WTC11 (cell line): ENCODE measurements at places on chromosomes 2 and 18. TPM values are rescaled to one million over a fixed set of nuclear protein-coding genes. Genes with fewer than 3 reads are reported as not detected.

AP1S3 gene
- total RNA-seq = 12.2 to 17.4 TPM (median 15.8 TPM) in 3 replicates

PARD6G gene
- total RNA-seq = 13.0 to 14.4 TPM (median 13.6 TPM) in 3 replicates

GAL3ST2 gene
- total RNA-seq = 0.73 to 0.98 TPM (median 0.78 TPM) in 3 replicates

FOXI3 gene
- 13.4 to 14.0 TPM (median 13.5 TPM) in 3 replicates for total RNA-seq

EFHD1 gene
- 5.4 to 6.8 TPM (median 6.1 TPM) in 3 replicates for total RNA-seq

DSG4 gene
- not detected in 3 replicates for total RNA-seq

AUP1 gene
- total RNA-seq = 78.1 to 84.9 TPM (median 80.9 TPM) in 3 replicates

C2orf78 gene
- total RNA-seq = 0.21 to 0.39 TPM (median 0.37 TPM) in 3 replicates

ANKAR gene
- total RNA-seq = 1.3 to 2.9 TPM (median 1.6 TPM) in 3 replicates

DNAJC5G gene
- 0.18 to 0.44 TPM (median 0.34 TPM) in 3 replicates for total RNA-seq

SERPINB4 gene
- 0.37 to 1.3 TPM (median 0.53 TPM) in 3 replicates for total RNA-seq

POMC gene
- total RNA-seq = 3.2 to 4.4 TPM (median 3.7 TPM) in 3 replicates

TGFA gene
- total RNA-seq = 2.5 to 3.0 TPM (median 2.7 TPM) in 3 replicates

DHRS9 gene
- not detected in 3 replicates for total RNA-seq

TMEM18 gene
- 23.9 to 27.4 TPM (median 24.0 TPM) in 3 replicates for total RNA-seq

DSG1 gene
- 0.07 to 0.09 TPM in 2 of 3 replicates, not detected in the other for total RNA-seq

OTOF gene
- 0.05 to 0.26 TPM (median 0.07 TPM) in 3 replicates for total RNA-seq

KYNU gene
- 0.18 to 0.85 TPM (median 0.21 TPM) in 3 replicates for total RNA-seq

LIMS3 gene
- total RNA-seq = 1.1 to 4.6 TPM (median 2.5 TPM) in 3 replicates

TNFRSF11A gene
- 3.9 to 4.9 TPM (median 4.7 TPM) in 3 replicates for total RNA-seq

FEV gene
- not detected in 3 replicates for total RNA-seq

LRRC30 gene
- total RNA-seq = not detected in 3 replicates

MALL gene
- total RNA-seq = 3.8 to 5.5 TPM (median 5.0 TPM) in 3 replicates

MAP3K2 gene
- total RNA-seq = 26.9 to 31.7 TPM (median 31.3 TPM) in 3 replicates

SIX2 gene
- total RNA-seq = 1.2 to 1.7 TPM (median 1.5 TPM) in 3 replicates

ERICH2 gene
- total RNA-seq = 1.1 to 1.6 TPM (median 1.1 TPM) in 3 replicates

DYNAP gene
- 0.46 to 0.94 TPM (median 0.50 TPM) in 3 replicates for total RNA-seq

RAB17 gene
- 134 to 140 TPM (median 137 TPM) in 3 replicates for total RNA-seq

RUFY4 gene
- total RNA-seq = 0.31 to 0.64 TPM (median 0.57 TPM) in 3 replicates

NEURL3 gene
- total RNA-seq = not detected in 3 replicates

MYL1 gene
- not detected in 3 replicates for total RNA-seq

CD8A gene
- 0.27 to 0.44 TPM (median 0.30 TPM) in 3 replicates for total RNA-seq

REG1B gene
- total RNA-seq = 2.1 to 3.8 TPM (median 2.3 TPM) in 3 replicates

ABCA12 gene
- total RNA-seq = 0.04 TPM in 1 of 3 replicates, not detected in the others

RALB gene
- 17.1 to 18.0 TPM (median 17.9 TPM) in 3 replicates for total RNA-seq

NRBP1 gene
- 108 to 110 TPM (median 108 TPM) in 3 replicates for total RNA-seq

ASAP2 gene
- total RNA-seq = 14.3 to 15.6 TPM (median 14.5 TPM) in 3 replicates

PER2 gene
- total RNA-seq = 4.1 to 6.6 TPM (median 5.5 TPM) in 3 replicates

CIB4 gene
- total RNA-seq = not detected in 3 replicates

PJVK gene
- 2.5 to 6.8 TPM (median 4.4 TPM) in 3 replicates for total RNA-seq

ARID5A gene
- total RNA-seq = 8.5 to 13.9 TPM (median 10.1 TPM) in 3 replicates

DOK6 gene
- total RNA-seq = 0.48 to 4.1 TPM (median 2.5 TPM) in 3 replicates
